ENCODE measurements at places on chromosomes 5 and 9.

DNA sequence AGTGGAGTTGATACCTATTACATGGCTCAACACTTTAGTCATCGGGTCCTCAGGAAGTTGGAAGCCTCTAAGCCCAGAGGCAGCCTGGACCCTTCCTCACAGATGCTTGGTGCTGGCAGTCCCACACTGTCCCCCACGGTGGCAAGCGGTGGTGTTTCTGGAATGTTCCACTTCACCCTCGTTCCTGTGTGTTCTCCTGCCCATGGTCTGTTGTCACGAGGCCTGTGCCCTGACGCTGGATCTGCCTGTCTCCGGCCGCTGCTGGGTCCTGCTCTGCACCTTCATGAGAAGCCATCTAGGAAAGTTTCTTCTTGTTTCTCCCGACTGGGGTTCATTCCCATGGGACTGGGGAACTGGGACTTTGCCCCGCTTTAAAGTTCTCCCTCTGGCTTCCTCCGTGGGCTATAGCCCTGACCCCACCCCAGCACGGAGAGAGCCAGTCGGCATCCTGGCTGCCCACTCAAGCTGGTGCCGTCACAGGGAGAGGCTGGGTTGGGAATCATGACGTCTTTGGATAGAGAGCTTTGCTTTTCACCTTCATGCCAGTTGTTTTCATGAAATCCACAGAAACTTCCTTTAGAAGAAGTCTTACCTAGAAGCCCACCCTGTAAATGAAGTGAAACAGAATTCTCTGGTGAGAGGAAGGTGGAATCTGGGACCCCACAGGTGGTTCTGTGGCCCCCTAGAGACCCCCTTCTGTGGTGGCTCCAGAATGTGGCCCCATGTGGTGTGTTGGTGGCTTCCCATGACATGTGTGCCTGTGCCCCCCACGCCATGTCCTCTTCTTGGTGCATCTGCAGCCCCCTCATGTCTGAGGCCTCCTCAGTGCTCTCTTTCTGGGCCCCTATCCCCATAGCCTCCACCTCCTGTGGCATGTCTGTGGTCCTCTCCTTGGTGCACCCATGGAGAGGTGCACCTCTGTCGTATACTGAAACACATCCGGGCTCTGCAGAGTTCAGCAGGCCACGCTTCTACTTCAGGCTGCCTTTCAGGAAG is 43.8 kb downstream of the TRIP13 start:
- no peak for DNase-seq

GRCh38 chr5:138639326-138639725 is 64.1 kb upstream of the HSPA9 start:
- DNase-seq: no peak

GRCh38 chr5:35263266-35263877 is 33.1 kb upstream of the PRLR start:
- no peak for DNase-seq

DNA sequence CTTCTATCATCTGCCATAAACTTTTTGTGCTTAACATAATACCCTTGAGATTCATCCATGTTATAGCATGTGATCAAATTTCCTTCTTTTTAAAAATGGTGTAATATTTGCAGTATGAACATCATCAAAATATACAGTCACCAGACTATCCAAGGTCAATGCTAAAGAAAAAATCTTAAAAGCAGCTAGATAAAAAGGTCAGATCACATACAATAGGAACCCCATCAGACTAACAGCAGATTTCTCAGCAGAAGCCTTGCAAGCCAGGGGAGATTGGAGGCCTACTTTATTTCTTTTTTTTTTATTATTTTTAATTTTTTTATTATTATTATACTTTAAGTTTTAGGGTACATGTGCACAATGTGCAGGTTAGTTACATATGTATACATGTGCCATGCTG is 37.2 kb downstream of the FAM170A start:
- DNase-seq: no peak

DNA sequence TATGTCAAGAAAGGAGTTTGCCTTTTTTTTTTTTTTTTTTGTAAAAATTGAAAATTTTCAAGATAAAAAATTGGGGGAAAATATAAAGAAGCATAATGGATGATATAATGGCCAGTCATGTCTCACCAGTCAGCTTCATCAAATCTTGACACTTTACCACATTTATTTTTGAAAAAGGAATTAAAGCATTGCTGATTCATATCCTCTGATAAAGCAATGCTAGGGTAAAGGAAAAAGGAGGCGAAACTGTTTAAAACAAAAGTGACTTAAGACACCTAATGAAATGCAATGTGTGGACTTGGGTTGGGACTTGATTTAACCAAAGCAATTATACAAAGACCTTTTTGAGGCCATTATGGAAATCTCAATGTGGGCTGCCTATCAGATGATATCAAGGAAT is 208.5 kb downstream of the ARHGAP26 start:
- DNase-seq: no peak

- DNase-seq: no peak
These were observed 1148.1 kb upstream of the ACO1 start for GRCh38 chr9:31236344-31236743.

DNA sequence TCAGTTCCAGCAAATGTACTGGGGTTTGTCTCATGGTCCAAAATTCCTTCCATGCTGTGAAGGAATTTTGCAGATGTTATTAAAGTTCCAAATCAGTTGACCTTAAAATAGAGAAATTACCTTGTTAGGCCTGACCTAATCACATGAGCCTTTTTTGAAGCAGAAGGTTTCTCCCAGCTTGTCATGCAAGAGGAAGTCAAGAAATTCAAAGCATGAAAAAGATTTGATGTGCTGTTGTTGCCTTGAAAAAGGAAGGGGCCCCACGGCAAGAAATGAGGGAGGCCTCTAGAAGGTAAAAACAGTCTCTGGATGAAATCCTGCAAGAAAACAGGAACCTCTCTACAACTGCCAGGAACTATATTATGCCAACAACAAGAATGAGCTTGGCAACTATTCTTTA is 24.2 kb upstream of the HAPLN1 start:
- DNase-seq: no peak

DNA sequence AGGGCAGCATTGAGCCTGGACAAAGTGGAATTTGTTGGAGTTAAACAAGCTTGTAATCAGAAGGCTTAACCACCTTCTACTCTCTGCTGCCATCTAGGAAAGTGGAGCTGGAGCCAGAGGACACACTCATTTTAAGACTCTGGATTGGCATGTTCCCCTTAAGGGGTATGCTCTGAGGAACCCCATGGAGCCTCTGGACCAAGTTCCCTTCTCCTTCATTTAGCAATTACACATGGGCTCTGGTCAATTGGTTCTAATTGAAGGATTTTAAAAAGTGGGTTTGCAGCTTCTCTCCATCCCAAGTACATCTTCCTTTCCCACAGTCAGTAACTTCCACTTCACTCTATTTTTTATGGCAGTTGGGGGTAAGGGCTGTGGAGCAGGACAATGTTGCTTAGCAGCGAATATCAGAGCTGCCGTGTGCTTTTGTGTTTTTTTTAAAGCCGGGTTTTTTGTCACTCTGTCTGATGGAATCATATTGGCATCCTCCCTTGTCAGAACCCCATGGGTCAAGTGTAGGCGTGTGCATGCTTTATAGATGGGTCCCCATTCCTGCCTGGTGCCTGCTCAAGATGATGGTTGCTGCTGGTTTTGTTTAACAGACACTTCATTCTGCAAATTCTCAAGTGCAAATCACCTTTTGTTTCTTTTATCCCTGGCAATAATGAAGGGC is 330.7 kb upstream of the ADAMTSL1 start:
- DNase-seq: no peak

DNA sequence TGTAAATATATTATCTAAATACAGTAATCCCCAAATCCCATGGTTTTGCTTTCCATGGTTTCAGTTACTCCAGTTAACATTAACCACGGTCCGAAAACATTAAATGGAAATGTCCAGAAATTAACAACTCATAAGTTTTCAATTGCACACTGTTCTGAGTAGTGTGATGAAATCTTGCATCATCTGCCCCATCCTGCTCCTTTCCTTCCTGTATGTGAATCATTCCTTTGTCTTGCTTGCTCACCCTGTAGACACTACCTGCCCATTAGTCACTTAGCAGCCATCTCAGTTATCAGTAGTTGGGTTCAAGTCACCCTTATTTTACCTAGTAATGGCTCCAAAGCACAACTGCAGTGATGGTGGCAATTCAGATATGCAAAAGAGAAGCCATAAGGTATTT is 1568.5 kb upstream of the WWC1 start:
- no peak for DNase-seq

- DNase-seq: no peak
These were observed 101.4 kb downstream of the COL5A1 start for GRCh38 chr9:134742822-134743535.

- no peak for DNase-seq
These were observed 16.4 kb upstream of the TOR2A start for GRCh38 chr9:127751269-127752054.

- no peak for DNase-seq
These were observed 49.1 kb upstream of the OLFM1 start for GRCh38 chr9:135038331-135038730.

DNA sequence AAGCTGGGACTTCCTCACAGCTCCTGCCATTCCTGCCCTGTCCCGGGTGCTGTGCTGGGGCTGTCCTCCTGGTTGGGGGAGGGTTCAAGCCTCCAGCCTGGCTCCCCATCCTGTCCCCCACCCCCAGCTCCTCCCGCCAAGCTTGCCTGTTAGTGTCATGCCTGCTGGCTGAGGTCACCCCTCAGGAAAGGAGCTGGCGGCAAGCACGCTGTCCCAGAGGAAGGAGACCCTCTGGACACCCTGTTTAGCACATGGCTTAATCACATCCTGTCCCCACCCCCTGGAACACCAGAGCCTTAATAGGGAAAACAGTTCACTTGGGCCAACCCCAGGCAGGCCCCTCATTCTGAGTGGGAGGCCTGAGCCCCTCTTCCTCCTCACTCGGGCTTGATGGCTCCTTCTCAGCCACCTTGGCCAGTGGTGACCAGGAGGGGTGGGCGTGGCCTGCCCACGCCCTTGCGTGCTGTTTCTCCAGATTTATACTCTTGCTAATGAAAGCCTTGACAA is 9.2 kb upstream of the PHYHD1 start:
- DNase-seq: no peak

DNA sequence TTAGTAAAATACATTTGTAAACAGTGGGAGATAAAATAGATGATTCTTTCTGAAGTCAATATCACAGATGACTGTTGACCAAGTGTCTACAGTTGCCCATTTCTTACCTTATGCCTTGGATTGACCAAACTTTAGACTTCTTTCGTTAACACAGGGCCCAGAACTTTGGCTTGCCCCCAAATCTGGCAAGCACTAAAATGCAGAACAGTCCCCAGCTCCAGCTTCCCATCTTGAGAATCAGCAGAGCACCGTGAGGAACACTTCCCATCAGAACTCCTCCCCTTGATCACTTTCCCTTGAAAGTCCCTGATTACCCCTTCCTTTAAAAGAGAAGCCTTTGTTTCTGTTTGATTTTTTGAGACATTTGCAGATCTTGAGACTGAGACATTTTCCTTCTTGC is 1039.9 kb downstream of the TLE1 start:
- DNase-seq: no peak

DNA sequence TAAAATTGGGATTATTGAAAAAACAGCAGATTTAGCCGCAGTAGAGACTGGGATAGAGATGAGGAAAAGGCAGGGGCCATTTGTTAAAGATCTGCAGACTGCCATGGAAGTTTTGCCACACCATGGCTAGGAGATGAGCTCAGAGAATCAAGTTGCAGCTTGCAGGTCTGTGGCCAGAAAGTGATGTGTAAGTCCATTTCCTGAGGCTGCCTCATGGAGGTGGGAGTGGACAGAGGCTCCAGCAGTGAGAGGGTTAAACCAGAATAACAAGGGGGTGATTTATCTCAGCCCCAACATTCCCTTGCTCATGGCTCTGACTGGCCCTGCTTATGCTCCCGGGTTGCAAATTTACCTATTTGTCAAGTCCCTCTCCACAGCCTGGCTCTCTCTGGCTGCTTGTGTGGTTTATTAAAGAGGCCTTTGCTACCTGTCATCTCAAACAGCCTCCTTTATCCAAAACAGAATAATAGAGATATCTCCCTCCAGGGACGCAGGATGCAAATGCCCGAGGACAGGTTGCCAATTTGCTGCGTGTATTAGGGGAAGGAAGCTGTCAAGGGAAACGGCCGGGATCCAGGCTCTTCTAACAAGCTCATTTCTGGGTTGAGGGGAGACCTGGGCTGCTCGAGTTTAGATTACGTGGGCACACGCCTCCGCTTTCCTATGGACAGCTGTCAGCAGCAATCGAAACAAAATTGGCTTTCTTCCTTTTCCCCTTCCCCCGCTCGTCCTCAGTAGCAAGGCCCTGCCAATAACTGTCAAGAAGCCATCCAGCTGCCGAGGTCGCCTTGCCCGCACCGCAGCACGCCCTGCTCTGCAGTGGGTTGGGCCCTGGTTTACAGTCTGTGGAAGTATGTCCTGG is 72.8 kb upstream of the PITX1 start:
- DNase-seq: no peak

DNA sequence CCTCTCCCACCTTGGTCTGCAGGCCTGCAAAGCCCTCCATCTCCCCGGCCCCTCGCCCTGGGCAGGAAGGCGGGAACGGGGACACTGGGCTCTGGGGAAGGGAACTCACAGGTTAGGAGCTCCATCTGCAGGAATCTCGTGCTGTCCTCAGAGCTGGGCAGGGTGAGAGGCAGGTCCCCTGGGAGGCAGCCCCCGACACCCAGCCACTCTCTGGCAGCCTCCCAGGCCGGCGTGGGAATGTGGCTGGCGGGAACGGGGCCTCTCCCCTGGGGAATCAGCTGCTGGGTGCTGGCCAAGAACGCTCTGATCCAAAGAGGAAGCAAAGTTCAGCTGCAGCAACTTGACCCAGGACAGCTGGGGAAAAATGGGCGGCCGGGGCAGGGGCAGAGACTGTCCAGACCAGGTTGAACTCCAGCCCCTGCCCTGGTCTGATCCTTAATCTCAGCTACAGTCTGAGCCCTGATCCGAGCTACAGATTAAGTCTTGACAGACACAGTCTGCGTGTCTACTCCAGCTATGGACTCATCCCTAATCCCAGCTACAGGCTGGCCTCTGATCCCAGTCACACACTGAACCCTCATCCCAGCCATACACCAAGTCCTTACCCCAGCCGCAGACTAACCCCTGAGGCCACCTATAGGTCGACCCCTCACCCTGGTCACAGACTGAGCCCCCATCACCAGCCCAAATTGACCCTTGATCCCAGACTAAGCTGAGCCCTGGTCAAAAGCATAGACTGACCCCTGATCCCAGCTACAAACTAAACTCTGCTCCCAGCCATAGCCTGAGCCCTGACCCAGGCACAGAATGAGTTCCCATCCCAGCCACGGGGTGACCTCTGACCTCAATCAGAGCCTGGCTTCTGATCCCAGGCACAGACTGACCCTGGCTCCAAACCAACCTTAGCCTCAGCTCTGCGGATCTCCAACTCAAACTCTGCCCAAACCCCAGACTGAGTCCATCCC is 37.3 kb upstream of the EGFL7 start:
- DNase-seq: no peak

DNA sequence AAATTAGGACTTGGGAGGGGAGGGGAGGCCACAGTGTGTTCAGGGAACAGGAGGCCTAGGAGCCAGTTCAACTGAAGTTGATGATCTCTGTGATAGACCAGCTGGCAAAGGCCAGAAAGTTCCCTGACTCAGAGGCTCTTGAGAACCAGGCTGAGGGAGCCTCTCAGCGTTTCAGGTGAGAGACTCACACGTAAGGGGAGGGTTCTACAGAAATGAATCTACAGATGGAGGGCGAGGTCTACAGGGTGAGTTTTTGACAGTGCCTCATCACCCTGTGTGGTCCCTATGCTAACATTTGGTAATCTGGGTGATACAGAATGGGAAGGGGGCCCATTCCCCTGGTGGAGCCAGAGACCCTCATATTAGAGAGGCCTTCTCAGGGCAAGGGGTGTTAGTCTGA is 32.0 kb downstream of the ENHO start:
- DNase-seq: no peak

- DNase-seq: no peak
These were observed 17.4 kb upstream of the RORB start for GRCh38 chr9:74479711-74480110.

- no peak for DNase-seq
These were observed 250.4 kb downstream of the NSG2 start for GRCh38 chr5:174295702-174296436.

Measured in activated T-helper 1 cell treated with Interleukin-2 at 50 U/mL for 16 hours (primary cell).